ENCODE measurements at places on chromosomes 5 and 9.
A peak's percentile ranks its signal among the peaks of the same experiment; 100 is the strongest.

- DNase-seq, result peak; percentile 91
These were observed 8.0 kb downstream of the KLF9 start for GRCh38 chr9:70406434-70406862.

DNA sequence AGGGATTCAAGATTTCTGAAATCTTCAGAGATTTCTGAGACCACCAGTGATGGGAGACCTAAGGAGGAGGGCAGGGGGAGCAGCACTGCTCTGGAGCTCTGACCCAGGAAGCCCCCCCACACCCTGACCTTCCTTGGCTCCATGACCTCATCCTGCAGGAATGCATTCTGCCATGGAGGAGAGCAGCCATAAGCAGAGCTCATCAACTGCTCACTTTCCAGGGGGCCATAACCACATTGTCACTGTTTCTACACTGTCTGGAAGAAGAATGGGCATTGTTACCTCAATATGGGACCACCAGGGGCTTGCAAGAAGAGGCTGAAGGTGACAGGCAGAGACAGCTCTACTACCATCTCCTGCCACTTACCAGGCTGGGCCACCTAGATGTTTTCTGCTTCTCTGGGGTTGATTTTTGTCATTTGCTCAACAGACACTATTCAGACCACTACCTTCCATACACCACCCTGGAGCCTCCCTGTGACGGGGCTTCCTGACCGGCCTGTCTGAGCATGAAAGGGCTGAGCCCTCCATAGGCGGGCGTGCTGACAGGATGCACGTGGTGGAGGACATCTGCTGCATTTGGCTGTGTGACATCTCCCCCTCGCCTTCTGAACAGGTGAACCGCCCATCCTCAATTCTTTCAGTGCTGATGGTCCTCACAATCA, 2.3 kb upstream of the TSC1 start:
- no peak for DNase-seq

GRCh38 chr5:97074859-97075489, 67.4 kb downstream of the LIX1 start:
- no peak for DNase-seq

DNA sequence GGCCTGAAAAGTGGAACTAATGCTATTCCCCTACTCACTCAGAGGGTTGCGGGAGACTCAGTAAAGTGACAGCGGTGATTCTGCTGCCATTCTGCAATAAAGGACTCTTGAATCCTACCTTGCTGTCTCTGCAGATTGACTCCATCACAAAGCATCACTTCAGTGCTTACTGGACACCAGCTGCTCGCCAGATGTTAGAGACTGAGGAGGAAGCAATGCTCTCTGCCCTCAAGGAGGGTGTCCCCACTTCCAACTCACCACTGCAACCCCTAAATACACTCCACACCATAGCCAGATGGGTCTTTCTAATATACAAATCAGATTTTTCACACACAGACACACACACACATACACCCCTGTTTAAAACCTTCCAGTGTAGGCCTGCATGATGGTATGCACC, 21.4 kb downstream of the TTLL11 start:
- DNase-seq, result no peak

- no peak for DNase-seq
These were observed 15.0 kb downstream of the NINJ1 start for GRCh38 chr9:93118863-93119702.

GRCh38 chr5:71973563-71973962, 133.7 kb upstream of the MAP1B start:
- no peak for DNase-seq

GRCh38 chr5:30505014-30505886, 688.2 kb upstream of the CDH6 start:
- DNase-seq, result no peak

DNA sequence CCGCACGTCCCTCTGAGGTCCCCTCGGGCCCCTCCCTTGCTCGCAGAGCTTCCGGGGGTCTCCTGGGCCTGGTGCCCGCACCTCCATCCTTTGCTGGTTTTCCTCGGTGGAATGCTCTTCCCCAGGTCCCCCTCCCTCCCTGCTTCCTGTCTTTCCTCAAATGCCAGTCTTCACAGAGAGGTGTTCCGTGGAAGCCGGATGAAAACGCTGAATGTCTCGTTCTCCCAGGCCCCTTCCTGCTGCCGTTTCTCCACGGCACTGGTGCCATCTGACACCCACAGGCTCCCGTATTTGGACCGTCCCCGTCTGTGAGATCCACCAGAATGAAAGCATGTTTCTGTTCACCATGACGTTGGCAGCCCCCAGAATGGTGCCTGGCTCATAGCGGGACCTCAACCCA, 4.1 kb downstream of the OR2V1 start:
- no peak for DNase-seq

DNA sequence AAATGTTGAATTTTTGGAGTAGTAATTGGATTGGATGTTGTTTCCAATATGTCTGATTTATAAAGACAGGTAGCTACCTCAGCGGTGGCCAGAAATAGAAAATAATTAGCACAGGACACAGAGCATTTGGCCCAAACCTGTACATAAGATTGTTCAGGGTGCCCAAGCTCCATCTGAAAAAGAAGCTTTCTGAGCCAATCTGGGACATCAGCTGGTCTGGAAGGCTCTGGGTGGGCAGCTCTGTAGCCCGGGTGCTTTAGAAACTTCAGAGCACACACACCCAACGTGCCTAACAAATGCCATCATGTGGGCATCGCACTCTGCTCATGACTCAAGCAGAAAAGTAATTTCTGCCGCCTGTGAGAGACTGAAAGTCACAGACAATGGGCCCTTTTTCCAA, 460.7 kb downstream of the ICE1 start:
- no peak for DNase-seq

DNA sequence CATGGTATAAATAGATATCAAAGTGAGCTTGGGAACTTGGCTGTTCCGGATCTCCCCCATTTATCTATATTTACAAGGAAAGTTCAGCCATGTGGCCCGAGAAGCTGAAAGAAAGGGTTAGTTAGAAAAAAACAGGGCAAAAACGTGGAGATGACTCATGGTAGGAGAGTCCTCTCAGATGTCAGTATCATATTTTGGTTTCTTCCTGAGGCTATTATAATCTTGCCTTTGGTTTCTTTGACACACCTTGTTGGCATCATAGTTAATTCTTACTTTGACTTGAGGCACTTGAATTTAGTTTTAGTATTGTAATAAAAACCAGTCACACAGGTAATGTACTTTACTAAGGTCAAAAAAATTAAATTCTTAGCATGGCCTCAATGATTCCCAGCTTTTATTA, 59.9 kb downstream of the GABRA6 start:
- no peak for DNase-seq
